Activated T-cell treated with anti-CD3 and anti-CD28 coated beads, Interleukin-2, amount 50 U/mL, for 72 hours (primary cell): ENCODE measurements at places on chromosomes 2 and 18. TPM values are rescaled to one million over a fixed set of nuclear protein-coding genes. Genes with fewer than 3 reads are reported as not detected.

GRCh38 chr18:75226286-75226955 is 15.8 kb downstream of the TSHZ1 start:
- DNase-seq: no peak

The OSBPL6 gene
- 5.5 TPM for total RNA-seq

DNA sequence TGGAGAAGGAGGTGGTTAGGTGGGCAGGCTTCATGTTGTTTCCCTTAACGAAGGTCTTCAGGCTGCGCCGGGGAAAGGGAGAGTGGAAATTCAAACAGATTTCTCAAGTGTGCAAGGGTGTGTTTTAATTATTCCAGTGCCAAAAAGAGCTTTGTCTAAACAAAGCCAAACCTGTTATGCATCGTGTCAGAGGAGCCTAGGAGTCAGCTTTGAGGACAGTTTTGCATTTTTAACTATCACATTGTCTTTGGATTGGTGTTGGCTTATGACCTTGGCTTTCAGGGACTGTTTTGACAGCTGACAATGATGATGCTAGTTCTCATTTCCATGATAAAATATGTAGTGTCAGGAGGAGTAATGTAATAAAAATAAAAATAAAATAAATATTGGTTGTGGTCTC is 144.8 kb downstream of the LDLRAD4 start:
- no peak for DNase-seq

- no peak for DNase-seq
Measured at GRCh38 chr18:8750954-8751415, 45.6 kb downstream of the MTCL1 start.

The RGPD4 gene
- total RNA-seq: not detected

The SPP2 gene
- total RNA-seq: not detected

DNA sequence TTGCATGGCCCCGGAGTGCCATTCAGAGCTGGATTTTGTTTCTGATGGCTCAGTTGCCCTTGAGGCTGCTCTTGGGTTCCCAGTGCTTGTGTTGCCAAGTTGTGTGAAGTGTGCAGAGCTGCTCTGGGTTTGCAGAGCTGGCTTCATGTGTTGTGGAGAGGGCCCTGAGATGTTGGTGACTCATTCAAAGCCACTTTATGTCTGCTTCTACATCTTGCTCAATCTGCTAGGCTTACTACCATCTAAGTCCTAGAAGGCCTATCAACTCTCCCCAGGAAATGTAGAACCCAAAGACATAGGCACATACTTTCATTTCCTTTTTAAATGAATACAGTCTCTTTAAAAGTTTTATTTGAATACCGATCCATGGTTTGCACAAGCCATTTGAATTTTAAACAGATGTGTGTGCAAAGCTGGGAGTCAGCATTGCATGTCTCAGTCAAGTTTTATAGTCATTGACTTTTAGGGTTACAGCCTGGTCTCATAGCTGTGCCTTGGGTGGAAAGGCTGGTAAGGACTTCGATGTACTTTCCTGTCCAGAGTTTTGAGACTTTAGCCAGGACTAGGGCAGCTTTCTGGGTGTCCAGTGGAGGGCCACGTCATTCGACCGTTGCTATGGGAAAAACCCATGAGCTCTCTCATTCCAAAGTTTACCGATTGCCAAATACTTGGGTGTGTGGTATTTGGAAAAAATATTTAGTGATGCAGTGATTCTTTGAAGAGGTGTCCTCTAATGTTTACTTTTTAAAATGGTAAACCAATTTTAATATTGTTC is 105.0 kb downstream of the LTBP1 start:
- no peak for DNase-seq

DNA sequence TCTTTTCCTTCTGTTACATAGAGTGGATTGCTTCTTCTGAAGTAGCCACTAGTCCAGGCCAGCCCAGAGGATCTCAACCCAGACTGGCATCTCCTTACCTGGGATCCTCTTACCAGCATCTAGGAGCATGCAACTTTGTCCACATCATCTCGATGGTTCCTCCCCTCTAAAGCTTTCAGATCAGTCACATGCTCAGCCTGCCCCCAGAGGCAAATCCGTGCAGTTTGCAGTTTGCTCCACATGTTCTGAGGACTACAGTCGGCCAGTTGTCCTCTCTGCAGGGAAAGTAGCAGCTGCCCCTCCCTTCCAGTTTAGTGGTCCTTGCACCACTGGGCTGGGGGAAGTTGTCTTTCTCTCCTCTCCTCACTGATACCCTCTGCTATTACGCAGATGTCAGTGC is 259.8 kb upstream of the APCDD1 start:
- no peak for DNase-seq

The TOGARAM2 gene
- 4.3 TPM for total RNA-seq

The RAPH1 gene
- total RNA-seq: 3.7 TPM

The B3GNT2 gene
- total RNA-seq: 47.2 TPM

- no peak for DNase-seq
Measured at GRCh38 chr2:4895371-4895770, 796.8 kb upstream of the SOX11 start.

GRCh38 chr2:1540481-1540880 is 127.2 kb downstream of the TPO start:
- DNase-seq: no peak

DNA sequence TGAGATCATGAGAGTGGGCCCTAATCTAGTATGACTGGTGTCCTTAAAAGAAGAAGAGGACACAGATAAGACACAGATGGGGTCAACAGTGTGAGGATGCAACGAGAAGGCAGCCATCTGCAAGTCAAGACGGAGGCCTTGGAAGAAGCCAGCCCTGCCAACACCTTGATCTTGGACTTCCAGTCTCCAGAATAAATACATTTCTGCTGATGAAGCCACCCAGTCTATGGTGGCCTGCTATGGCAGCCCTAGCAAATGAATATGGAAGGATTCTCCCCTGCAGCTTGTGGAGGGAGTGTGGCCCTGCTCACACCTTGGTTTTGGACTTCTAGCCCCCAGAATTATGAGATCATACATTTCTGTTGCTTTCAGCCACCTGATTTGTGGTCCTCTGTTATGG is 12.3 kb downstream of the CTIF start:
- no peak for DNase-seq

The GALM gene
- total RNA-seq: 97.8 TPM

The DSC3 gene
- total RNA-seq: not detected

The RPRM gene
- not detected for total RNA-seq

DNA sequence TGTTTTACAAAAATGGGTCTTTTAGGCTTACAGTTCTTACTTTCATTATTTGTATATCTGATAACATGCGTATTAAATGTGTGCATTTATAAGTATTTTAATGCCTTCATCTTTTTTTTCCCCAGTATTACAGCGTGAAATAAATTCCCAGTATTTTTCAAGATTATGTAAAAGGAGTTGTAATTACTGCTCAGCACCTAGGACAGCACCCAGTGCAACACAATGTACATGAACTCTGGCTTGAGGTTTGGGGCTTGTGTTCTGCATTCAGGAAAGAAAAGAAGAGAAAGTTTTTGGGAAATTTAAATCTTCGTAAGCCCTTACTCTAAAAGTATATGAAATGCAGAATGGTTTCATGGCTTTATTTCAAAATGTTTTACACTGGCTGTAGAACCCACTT is 16.7 kb downstream of the ZNF638 start:
- no peak for DNase-seq

The DRC1 gene
- total RNA-seq: 0.17 TPM

The NOSTRIN gene
- total RNA-seq: not detected

The CASP10 gene
- total RNA-seq: 17.4 TPM

The ZEB2 gene
- 58.2 TPM for total RNA-seq
